ENCODE measurements at places on chromosomes 1 and 21.
A peak's percentile ranks its signal among the peaks of the same experiment; 100 is the strongest.

DNA sequence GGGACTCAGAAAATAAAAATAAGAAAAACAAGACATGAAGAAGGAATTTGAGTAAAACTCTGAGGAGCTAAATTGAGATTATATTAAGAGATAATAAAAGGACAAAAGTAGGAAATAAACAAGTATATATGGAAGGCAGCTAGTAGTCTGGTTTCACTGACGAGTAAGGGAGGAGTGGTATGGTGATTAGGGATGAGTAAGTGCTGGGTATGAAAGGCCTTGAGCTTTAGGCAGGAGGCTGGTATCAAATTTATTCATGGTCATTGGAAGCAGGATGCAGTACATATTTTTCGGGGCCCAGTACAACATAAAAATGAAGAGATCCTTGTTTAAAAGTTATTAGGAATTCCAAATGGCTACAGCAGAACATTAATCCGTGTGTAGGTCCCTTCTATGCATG is 789.7 kb upstream of the PRMT6 start:
- DNase-seq: no peak

DNA sequence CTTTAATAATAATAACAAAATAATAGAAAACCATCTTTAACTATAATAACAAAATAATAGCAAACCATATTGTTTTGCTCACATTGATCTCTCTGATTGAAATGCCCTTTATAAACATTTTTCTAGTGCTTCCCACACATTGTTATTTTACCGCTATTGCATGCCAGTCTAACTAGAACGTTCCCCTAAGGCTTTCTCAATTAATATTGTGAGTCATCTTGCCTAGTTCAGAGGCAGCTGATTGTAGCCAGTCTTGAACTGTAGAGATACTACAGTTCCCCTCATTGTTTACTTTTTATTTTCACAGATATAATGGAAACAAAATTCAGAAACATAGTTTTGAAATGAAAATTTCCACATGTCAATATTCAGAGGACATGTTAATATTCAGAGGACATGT is 192.3 kb upstream of the ADGRL4 start:
- DNase-seq: no peak

DNA sequence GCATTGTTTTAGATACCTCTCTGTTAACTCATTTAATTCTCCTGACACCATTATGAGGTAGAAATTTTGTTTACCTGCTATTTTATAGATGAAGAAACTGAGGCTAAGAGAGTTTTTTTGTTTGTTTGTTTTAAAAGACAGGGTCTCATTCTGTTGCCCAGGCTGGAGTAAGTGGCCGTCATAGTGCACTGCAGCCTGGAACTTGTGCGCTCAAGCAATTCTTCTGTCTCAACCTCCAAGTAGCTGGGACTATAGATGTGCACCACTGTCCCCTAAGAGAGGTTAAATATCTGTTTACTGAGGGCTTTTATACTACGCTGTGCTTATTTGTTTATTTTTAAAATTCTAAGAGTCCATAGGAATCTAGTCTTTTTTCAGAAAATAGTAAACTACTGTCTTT is 43.7 kb upstream of the CACYBP start:
- DNase-seq: no peak

DNA sequence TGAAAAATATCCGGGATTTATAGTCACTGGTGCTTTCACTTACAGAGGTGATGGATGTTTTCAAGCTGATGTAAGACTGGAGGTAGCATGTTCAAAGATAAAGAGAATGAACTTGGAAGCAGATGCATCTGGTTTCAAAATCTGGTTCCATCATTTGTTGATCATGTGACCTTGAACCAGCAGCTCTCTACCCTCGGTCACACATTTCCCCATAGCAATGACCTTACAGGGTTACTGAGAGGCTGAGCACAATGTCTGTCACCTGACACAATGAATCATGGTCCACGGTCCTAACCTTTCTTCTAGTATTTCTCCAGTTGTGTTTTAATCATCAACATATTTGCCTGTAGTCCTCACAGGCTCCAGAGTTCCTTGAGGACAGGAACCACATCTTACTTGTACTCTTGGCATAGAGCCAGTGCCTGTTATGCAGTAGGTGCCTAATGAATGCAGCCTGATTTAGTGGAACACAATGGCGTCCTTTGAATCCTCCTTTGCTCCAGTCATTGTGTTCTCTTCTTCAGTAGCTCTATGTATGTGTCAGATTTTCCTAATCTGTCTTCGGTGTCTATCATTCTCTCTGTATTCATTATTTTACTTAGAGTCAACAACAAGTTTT is 667.3 kb downstream of the PTPRU start:
- no peak for DNase-seq

DNA sequence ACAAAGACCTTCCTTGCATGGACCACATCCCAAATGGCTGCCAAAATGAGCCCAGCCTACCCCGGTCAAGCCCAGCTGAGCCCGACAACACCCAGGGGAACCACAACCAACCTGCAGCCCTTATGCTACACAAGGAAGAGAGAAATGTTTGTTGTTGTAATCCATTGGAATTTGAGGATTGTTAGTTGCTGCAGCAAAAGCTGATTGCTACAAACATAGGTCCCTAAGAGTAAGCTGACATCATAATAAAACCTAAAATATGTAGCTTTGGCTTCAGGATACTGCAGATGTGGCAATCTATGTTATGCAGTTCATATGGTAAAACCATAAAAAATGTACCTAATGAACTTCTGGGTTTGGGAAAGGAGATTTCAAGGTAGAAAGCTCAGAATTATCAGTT is 65.5 kb upstream of the DNAH14 start:
- DNase-seq: no peak

DNA sequence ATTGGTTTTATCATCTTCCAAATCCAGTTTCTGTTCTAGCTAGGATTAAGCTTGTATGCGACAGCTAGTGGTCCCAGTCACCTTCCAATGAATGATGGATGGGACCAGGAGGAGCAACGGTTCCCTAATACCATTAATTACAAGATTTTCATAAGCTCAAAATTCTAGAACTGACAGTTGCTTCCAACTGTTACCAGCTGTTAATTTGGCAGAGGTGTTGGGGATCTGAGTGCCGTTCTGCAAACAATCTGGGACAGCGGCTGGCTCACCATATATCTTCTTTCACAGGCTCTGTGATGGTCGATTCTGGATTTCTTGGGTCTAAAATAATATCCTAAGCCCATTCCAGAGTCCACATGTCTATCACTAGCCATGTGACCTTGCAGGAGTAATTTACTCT is 34.5 kb upstream of the RALGPS2 start:
- no peak for DNase-seq

DNA sequence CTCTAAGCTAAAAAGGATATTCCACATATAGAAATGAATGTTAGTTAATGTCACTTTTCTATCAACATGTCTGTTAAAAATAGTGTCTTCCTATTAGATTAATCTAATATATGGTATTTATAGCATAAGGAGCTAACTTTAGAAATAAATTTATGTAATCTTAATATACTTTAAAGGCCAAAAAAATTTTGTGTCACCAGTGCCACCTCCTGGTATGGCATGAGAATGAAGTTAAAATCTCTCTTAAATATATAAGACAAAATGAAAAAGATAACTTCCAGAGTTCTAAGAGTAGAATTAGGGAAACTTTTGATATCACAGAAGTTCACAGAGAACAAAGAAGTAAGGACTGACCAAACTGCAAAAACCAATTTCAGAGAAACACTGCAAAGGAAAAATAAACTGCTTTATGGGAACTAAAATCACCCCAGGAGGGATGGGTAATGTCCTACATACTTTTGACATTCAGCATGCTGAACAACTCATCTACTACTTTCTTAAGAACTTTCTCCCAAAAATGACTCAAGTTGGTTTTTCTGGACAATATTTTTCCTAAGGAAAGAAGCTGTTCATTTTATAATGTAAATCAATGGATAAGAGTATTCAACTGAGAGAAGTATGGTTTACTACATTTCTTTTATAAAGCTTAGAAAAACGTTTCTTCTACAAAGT is 82.8 kb downstream of the TRIM33 start:
- no peak for DNase-seq

DNA sequence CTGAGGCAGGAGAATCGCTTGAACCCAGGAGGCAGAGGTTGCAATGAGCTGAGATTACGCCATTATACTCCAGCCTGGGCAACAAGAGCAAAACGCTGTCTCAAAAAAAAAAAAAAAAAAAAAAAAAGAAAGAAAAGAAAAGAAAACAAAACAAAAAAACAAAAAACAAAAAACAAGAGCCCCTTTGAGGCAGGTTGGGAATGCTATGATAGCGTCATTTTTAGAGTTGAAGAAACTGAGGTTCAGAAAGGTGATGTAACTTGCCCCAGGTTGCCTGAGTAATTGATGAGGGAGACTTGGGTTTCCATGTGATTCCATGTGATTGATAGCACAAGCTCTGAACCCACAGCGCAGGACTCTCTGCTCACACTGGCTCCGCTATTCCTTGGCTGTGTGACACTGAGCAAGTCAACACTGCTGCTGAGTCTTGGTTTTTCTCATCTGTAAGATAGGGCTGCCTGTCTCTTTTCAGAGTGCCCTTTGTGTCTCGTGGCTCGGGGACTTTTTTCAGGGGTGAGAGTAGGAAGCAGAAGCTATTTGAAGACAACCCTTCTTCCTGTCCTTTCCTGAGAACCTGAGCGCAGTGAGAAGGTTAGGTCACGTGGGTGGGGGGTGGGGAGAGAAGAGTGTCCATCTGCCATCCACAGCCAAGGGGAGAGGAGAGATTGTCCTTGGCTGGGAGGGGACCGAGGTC is 2.5 kb downstream of the CNR2 start:
- no peak for DNase-seq

GRCh38 chr1:231972111-231972445 is 345.5 kb downstream of the DISC1 start:
- DNase-seq: peak; percentile 75

GRCh38 chr1:113058941-113059706 is 13.9 kb upstream of the LRIG2 start:
- peak; percentile 54 for DNase-seq
